ENCODE measurements at places on chromosomes 2 and 18. TPM values are rescaled to one million over a fixed set of nuclear protein-coding genes. Genes with fewer than 3 reads are reported as not detected.

SETBP1 gene
- 5.2 TPM for total RNA-seq

DRC1 gene
- under 0.01 TPM for total RNA-seq

UGT1A5 gene
- not detected for total RNA-seq

LOXL3 gene
- total RNA-seq: 23.6 TPM

CACNB4 gene
- total RNA-seq: 1.3 TPM

PMAIP1 gene
- 2.4 TPM for total RNA-seq

ESPNL gene
- total RNA-seq: 0.60 TPM

RNF125 gene
- 1.0 TPM for total RNA-seq

APLF gene
- total RNA-seq: 5.9 TPM

All from bronchial smooth muscle cell (primary cell).